ENCODE measurements at places on chromosomes 3 and 15.

DNA sequence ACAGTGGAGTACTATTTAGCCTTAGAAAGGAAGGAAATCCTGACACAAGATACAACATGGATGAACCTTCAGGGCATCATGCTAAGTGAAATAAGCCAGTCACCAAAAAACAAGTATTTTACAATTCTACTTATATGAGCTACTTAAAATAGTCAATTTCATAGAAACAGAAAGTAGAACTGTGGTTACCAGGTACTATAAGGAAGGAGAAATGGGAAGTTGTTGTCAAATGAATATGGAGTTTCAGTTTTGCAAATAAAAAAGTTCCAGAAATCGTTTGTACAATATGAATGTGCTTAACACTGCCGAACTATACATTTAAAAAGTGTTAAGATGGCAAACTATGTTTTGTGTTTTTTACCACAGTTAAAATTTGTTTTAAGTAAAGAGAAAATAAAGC is 26.8 kb downstream of the TRANK1 start:
- H3K36me3 ChIP-seq, result peaks cover 10% of the 10 kb centered on the region
- H3K27me3 ChIP-seq, result no peaks in the 10 kb centered on the region
- DNase-seq, result no peak
- H3K4me3 ChIP-seq, result peak overlapping the region; percentile 47
- peaks cover 28% of the 10 kb centered on the region for H3K4me1 ChIP-seq

- no peaks in the 10 kb centered on the region for H3K4me1 ChIP-seq
- H3K27me3 ChIP-seq, result no peaks in the 10 kb centered on the region
- H3K4me3 ChIP-seq, result no peak overlapping the region
- H3K36me3 ChIP-seq, result no peaks in the 10 kb centered on the region
- H3K27ac ChIP-seq, result no peak overlapping the region
Observed at GRCh38 chr3:163482695-163483094, 1595.6 kb downstream of the SI start.

- no peak overlapping the region for H3K4me3 ChIP-seq
- H3K36me3 ChIP-seq, result no peaks in the 10 kb centered on the region
- no peak for DNase-seq
- no peaks in the 10 kb centered on the region for H3K4me1 ChIP-seq
Observed at GRCh38 chr3:33636125-33636850, 81.8 kb downstream of the CLASP2 start.

GRCh38 chr3:38586546-38587520 is 62.7 kb downstream of the SCN5A start:
- no peak overlapping the region for H3K27ac ChIP-seq
- DNase-seq, result no peak
- no peaks in the 10 kb centered on the region for H3K36me3 ChIP-seq
- no peaks in the 10 kb centered on the region for H3K27me3 ChIP-seq

DNA sequence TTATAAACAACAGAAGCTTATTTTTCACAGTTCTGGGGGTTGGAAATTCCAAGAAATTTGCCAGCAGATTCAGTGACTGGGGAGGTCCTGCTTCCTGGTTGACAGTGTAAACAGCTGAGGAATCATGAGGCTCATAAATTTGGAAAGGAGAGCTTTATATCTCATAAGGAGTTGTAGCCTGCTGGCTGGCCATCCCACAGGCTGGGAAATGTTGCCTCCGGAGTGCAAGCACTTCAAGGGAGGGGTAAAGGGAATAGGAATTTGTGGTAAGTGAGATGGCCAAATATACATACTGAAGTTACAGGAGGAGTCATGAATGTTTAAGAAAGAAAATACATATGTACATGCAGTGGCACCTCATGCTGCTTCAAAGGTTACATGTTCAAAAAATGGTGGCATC is 217.2 kb upstream of the CBLB start:
- no peak overlapping the region for H3K4me3 ChIP-seq
- no peaks in the 10 kb centered on the region for H3K27me3 ChIP-seq
- DNase-seq, result no peak

GRCh38 chr3:106534206-106534605 is 665.4 kb upstream of the CBLB start:
- no peak overlapping the region for H3K4me3 ChIP-seq
- peak overlapping the region; percentile 73 for H3K27ac ChIP-seq
- peaks cover 16% of the 10 kb centered on the region for H3K4me1 ChIP-seq
- no peaks in the 10 kb centered on the region for H3K27me3 ChIP-seq
- peak; percentile 54 for DNase-seq

- no peaks in the 10 kb centered on the region for H3K36me3 ChIP-seq
- no peak overlapping the region for H3K27ac ChIP-seq
- no peaks in the 10 kb centered on the region for H3K27me3 ChIP-seq
- H3K4me3 ChIP-seq, result no peak overlapping the region
- DNase-seq, result no peak
Observed at GRCh38 chr3:22714749-22715148, 488.4 kb upstream of the UBE2E2 start.

GRCh38 chr15:96851613-96852012 is 521.1 kb downstream of the NR2F2 start:
- DNase-seq, result no peak
- H3K4me1 ChIP-seq, result no peaks in the 10 kb centered on the region
- H3K4me3 ChIP-seq, result no peak overlapping the region
- no peaks in the 10 kb centered on the region for H3K36me3 ChIP-seq
- H3K27ac ChIP-seq, result no peak overlapping the region
- H3K27me3 ChIP-seq, result no peaks in the 10 kb centered on the region

- H3K4me3 ChIP-seq, result no peak overlapping the region
- no peak overlapping the region for H3K27ac ChIP-seq
- no peaks in the 10 kb centered on the region for H3K36me3 ChIP-seq
- peaks cover 51% of the 10 kb centered on the region for H3K27me3 ChIP-seq
Observed at GRCh38 chr15:43293432-43293831, 26.7 kb upstream of the TGM5 start.

- peak overlapping the region; percentile 2 for H3K27ac ChIP-seq
- no peak for DNase-seq
- H3K27me3 ChIP-seq, result no peaks in the 10 kb centered on the region
- no peak overlapping the region for H3K4me3 ChIP-seq
- peaks cover 15% of the 10 kb centered on the region for H3K36me3 ChIP-seq
Observed at GRCh38 chr3:71461749-71462483, 121.6 kb downstream of the FOXP1 start.

All from activated CD8-positive, alpha-beta T cell treated with anti-CD3 and anti-CD28 coated beads, Interleukin-2, amount 10 ng/mL, durations not matched to agents 7 days and 5 days (primary cell).